Fibroblast of skin of right biceps (primary cell): ENCODE measurements at places on chromosomes 13 and 19.

GRCh38 chr19:3949997-3950859 lies 17.4 kb downstream of the NMRK2 start:
- DNase-seq = no peak

GRCh38 chr19:14482172-14482941 lies 7.2 kb upstream of the PTGER1 start:
- DNase-seq = no peak

DNA sequence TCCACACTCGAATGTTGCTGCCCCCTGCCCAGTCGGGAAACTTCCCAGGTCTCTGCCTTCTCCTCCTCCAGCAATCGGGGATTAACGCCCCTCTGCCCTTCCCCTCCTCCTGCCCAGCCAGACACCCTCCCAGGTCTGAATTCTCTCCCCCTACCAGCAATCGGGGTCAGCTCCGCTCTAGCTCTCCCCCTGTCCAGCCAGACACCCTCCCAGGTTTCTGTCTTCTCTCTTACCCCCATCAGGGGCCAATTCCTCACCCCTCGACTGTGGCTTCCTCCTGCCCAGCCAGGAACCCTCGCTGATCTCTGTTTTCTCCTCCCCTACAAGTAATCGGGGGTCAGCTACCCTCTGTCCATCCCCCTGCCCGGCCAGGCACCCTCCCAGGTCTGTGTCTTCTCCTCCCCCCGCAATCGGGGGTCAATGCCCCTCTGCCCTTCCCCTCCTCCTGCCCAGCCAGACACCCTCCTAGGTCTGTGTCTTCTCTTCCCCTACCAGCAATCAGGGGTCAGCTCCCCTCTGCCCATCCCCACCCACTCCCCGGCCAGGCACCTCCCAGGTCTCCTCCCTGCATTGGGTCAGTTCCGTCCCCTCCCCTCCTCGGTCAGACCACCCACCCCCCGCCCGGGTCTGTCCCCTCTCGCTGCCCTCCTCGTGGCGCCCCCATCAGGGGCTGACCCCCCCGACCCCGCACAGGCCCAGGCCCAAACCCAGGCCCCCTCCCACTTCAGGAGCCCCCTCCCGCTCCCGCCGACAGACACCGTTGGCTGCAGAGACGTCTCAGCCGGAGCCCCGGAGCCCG lies 668 bp downstream of the ZFR2 start:
- no peak for DNase-seq

GRCh38 chr19:31135841-31136240 lies 213.4 kb downstream of the TSHZ3 start:
- DNase-seq = peak; percentile 57
